Stimulated activated CD4-positive, alpha-beta T cell treated with anti-CD3 and anti-CD28 coated beads, Interleukin-1b, Interleukin-23, amount 100 ng/mL, for 4 hours (primary cell): ENCODE measurements at places on chromosomes 3 and 15.

DNA sequence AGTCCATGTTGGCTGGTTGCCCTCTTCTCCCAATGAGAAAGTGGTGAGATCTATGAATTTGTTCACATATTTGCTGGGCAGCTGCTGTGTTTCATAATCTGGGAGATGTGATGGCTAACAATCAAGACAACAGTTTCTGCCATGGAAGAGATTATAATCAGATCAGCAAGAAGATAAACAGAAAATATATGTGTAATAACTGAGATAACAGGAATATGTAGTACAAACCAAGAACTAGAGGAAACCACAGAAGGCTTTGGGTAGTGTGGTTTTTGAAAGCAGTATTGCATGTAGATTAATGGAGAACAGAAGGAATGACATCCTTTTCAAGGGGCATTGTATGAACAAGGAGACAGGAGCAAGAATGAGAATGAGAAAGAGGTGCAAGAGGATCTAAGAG lies 12.2 kb upstream of the CSTA start:
- no peak for DNase-seq

GRCh38 chr3:69379661-69380060 lies 6.2 kb downstream of the FRMD4B start:
- no peak for DNase-seq

GRCh38 chr15:92870010-92870591 lies 30.0 kb upstream of the CHD2 start:
- DNase-seq, result no peak

GRCh38 chr3:111547631-111548030 lies 5.6 kb downstream of the CD96 start:
- no peak for DNase-seq

- DNase-seq, result no peak
These were observed 1.7 kb upstream of the TGM5 start for GRCh38 chr15:43268111-43269105.

- no peak for DNase-seq
These were observed 191.3 kb downstream of the LPP start for GRCh38 chr3:188345223-188345622.

- DNase-seq, result no peak
These were observed 47.4 kb upstream of the HACD2 start for GRCh38 chr3:123632161-123632655.

DNA sequence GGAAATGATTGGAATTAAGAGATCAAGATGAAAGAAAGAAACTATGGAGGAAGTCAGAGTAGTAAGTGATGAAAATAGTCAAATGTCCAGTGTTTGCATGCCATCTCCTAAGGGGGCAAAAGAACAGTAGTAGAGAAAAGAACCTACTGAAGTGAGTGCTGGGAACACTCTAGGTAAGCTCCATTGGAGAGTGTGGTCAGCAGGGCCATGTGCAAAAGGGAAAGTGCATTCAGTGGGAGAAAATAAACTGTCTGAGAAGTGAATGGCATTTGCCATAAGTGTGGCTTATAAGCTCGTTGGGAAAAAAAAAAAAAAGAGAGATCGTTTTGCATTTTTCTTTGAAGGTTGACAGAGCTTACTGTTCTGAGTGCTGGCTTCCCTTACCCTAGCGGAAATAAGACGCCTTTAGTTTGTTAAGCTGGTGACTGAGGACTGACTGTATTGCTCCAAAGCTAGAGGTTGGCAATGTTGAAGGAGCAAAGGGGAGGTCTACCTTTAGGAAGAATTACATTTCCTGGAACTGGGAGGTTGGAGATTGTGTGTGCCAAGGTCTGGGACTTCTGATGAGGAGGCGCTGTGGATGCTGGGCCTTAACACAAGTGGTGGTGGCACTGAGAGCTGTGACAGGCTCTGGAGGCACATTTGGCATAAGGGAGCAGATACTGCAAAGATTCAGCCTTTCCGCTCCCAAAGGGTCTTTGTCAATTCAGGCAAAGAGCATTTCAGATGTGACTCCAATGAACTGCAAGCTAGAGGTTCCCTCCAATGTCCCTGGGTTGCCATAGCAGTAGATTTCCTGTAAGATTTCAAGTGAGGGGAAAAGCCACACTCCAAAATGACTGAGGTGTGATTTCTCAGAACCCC lies 287.8 kb upstream of the SATB1 start:
- peak; percentile 5 for DNase-seq

DNA sequence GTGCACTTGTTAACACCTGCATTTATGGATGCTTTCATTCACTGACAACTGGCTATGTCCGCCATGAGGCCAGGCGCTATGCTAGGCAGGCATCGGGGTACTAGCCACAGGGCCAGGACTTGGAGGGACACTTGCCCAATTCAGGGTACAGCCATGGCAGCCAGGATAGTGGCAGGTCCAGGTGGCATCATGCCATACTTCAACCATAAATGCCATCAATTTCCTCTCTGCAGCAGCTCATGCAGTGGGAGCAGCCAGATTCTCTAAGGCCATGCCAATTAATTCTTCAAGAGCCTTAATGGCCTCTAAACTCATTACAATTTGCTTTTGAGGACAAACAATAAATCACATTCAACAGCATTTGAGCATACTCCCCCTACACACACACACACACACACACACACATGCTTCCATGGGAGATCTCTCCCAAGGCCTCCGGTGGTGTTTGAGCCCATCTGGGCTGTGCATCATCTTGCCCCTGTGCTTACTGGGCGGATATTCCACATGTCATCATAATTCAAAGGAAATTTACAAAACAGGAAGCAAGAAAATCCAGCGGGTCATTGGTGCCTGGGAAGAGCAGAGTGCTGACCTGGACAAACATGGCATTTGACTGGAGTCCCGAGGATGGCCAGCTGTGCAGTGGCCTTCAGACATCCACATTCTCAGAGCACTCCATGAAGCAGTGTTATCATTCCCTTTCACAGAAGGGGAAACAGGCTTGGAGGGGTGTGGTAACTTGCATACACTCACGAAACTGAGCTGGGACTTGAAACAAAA lies 109.1 kb downstream of the IQSEC1 start:
- no peak for DNase-seq

DNA sequence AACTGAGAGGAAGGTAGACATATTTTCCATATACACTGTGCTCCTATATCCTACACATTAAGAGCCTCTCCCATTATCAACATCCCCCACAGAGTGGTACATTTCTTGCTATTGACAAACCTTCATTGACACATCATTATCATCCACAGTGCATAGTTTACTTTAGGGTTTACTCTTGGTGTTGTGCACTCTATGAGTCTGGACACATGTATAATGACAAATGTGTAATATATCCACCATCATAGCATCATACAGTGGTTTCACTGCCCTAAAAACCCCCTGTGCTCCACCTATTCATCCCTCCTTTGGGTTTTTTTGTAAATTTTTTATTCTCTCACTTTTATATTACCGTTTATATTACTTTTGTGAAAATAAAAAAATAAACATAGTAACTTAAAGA lies 22.2 kb upstream of the CLDN18 start:
- DNase-seq, result no peak

- no peak for DNase-seq
These were observed 80.9 kb downstream of the FRMD4B start for GRCh38 chr3:69305011-69305410.

GRCh38 chr3:86830566-86830965 lies 160.4 kb downstream of the VGLL3 start:
- no peak for DNase-seq

DNA sequence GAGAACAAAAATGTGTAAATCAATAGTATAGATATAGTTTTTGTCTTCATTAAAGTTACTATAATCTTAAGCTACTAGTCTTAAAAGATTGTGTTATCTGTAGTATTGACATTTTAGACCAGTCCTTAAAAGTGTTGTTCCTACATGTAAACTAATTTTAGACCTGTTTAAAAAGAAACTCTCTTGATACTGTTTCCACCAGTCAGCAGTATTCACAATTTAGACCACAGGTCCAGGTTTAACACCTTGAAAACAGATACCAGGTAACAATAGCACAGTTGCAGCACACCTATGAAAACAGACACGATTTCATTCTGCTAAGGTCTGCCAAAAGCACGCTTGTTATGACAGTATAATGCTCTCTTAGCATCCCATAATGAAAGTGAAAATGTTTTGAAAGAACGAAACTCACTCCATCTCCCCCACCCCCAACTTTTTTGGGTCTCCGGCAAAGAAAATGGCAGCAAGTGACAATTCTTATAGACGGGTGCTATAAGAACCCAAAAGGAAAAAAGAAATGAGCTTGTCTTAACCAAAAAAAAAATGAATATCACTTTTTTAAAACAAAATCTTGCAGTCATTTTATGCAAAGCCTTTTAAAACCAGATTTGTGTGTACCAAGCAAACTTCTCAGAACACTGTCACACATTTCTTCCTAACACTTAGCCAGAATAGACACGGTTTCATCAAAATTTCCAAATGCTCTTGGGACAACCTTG lies 1.6 kb downstream of the EIF4E3 start:
- peak; percentile 43 for DNase-seq

DNA sequence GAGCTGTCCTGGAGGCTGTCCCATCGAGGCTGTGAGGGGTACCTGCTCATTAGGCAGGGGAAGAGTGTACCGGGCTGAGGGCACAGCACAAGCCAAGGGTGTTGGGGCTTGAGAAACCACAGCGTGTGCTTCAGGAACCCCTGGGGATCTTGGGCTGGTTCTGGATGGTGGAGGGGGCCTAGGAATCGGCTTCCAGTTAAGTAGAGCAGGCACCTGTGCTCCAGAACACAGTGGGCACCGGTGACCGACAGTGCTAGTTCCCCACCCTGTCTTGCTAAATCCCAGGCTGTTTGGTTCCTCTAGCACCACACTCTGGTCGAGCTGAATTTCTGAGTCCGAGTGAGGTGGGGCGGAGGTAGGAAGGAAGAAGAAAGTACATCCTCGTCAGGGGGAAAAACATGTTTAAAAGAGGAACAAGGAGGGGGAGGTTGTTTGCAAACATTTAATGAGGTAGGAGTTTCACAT lies 29.1 kb downstream of the SLC6A6 start:
- no peak for DNase-seq

DNA sequence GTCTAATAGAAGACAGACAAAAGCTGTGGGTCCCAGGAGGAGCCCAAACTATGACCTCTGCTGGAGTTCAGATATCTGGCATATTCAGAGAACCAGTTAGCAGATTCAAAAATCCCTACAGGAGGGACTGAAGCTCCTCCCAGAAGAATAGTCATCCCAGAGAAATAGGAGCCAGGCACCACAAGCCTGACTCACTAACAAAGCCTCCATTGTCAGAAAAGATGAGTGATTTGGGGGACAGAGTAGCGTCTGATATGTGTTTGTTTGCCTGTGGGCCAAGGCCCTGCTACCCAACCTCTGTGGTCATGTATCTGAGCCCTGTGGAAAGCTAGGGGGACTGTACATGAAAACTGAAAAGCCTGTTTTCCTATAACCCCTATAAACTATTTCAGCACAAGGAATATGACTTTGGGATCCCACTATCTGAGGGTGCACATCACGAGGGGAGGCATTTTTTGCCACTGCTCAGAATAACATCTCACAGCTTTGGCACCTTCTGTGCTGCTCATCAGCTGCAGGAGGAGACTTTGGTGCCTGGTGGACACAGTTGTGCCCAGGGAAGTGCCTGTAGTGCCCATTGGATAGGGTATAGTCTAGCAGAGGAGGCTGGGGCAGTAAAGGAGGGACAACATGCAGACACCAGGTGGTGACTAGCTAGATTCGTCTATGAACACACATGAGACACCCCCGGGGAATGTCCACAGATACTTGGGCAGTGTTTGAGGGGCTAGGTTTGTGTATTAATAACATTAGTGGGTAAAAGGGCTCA lies 9.7 kb upstream of the LARP6 start:
- DNase-seq, result no peak

- DNase-seq, result no peak
These were observed 136.9 kb upstream of the SLC2A2 start for GRCh38 chr3:171163101-171164066.

DNA sequence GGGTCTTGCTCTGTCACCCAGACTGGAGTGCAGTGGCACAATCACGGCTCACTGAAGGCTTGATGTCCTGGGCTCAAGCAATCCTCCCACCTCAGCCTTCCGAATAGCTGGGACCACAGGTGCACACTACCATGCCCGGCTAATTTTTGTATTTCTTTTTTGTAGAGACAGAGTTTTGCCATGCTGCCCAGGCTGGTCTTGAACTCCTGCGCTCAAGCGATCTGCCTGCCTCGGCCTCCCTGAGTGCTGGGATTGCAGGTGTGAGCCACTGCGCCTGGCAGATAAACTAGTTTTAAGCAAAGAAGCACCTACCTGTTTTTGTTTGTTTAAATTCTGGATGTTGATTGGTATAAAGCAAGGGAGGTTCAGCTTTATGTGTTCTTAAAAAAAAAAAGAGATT lies 170.6 kb upstream of the GOLIM4 start:
- no peak for DNase-seq

DNA sequence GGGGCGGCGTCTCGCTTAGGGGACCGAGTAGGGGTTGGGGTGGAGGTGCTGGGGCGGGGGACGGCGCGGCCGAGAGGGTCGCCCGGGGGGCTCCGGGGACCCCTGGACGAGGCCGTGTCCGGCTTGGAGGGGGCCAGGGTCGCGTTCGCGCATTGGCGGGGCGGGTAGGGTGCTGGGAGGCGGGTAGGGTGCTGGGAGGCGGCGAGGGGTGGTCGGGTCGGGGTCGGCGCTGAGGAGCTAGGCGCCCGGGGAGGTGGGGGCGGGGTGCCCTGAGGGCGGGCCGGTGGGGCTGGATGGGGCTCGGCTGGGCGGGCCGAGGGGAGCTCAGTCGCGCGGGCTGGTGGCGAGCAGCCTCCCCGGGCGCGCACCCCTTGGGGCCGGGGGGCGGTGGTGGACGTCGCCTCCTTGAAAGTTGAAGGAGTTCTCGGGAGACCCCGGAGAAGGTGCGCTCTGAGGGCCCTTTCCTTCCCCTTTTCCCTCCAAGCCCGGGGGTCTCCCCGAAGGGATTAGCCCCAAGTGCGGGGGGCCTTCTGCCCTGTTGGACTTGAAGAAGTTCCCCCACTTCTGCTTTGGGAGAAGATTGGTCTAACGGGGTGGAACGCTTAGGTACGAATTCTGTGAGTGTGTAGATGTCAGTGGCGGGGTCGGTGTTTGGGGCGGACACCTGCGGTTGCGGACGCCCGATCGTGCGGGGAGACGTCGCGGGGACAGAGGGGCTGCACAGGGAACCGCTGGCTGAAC lies 543 bp downstream of the MEF2A start:
- no peak for DNase-seq

GRCh38 chr3:149581681-149582370 lies 76.0 kb downstream of the WWTR1 start:
- no peak for DNase-seq

DNA sequence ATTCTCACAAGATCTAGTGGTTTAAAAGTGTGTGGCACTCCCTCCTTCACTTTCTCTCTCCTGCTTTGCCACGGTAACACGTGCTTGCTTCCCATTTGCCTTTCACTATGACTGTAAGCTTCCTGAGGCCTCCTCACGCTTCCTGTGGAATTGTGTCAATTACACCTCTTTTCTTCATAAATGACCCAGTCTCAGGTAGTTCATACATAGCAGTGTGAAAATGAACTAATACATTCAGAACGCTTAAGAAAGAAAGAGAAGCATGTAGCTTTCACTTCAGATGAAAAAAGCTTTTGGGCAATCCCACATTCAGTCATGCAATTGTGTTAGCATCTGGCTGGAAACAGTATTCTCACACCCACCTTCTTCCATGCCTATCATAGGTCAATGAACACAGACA lies 24.4 kb downstream of the P3H2 start:
- DNase-seq, result no peak

GRCh38 chr3:185820973-185821758 lies 3.7 kb downstream of the IGF2BP2 start:
- no peak for DNase-seq

- no peak for DNase-seq
These were observed 8.6 kb upstream of the IQSEC1 start for GRCh38 chr3:13081603-13082360.

GRCh38 chr3:88061746-88062145 lies 2.7 kb downstream of the ZNF654 start:
- DNase-seq, result no peak

GRCh38 chr3:52403955-52404354 lies 40.9 kb downstream of the SEMA3G start:
- no peak for DNase-seq
